Naive thymus-derived CD8-positive, alpha-beta T cell (primary cell): ENCODE measurements at places on chromosomes 6 and 20. TPM values are rescaled to one million over a fixed set of nuclear protein-coding genes. Genes with fewer than 3 reads are reported as not detected.

GSTA2 gene
- total RNA-seq, result not detected

DDX43 gene
- total RNA-seq, result 1.0 TPM

EEF1A1 gene
- 14,776 TPM for total RNA-seq

DNA sequence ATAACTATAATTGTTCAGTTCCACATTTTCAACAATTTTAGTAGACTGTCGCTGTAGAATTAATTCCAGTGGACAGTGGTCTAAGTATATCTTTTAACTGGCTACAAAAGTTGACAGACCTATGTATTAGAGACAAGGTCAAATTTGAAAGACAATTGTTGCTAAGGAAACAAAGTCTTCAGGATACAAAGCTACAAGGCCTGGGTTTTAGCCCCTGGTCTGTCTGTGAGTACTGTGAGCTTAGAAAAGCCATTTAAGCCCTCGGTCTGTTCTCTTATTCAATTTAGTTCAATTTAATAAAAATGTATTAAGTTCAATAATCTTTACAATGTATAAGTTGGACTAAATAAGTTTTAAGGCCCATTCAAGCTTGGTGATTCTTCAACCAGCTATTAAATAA, 352.5 kb downstream of the HDGFL1 start:
- no peak for DNase-seq

DNA sequence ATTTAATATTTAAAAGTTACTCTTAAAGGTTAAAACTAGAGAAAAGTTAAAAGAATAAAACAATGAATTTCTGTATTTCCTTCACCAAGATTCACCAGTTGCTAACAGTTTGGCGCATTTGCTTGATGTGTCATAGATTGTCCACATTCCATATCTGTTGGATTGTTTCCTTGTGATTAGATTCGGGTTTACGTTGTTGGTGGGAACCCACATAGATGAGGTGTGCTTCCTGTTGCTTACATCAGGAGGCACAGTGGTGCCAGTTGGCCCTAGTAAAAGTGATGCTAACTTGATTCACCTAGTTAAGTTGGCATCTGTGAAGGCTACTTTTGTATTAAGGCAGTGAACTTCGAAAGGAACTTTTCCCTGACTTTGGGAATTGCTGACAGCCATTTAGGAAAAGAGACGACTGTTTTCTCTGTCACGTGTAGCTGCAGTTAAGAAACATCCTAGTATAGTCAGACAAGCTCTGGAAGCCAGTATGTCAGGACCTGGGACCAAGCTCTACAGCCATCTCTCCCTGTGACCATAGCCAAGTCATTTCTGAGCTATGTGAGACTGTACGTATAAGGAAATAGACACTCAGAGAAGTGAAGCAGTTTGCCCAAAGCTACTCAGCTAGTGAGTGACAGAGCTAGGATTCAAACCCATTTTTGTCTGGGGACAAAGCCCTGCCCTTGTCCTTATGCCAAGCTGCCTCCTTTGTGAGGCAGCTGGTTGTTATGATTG, 49.0 kb downstream of the PPARD start:
- DNase-seq, result no peak

DNA sequence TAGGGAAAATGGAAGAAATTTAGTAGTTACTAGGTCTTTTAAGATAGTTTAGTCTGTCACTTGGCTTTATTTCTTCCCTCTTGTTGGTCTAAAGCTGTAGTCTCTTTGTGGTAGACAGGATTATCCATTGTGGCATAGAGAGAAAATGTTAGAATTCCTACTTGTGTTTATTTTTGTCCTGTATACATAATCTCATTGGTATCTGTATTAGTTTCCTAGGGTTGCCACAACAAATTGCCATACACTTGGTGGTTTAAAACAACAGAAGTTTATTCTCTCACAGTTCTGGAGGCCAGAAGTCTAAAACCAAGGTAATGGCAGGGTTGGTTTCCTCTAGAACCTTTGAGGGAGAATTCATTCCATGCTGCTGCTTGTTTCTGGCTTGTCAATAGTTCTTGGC, 119.4 kb downstream of the ZFAND3 start:
- no peak for DNase-seq

DNA sequence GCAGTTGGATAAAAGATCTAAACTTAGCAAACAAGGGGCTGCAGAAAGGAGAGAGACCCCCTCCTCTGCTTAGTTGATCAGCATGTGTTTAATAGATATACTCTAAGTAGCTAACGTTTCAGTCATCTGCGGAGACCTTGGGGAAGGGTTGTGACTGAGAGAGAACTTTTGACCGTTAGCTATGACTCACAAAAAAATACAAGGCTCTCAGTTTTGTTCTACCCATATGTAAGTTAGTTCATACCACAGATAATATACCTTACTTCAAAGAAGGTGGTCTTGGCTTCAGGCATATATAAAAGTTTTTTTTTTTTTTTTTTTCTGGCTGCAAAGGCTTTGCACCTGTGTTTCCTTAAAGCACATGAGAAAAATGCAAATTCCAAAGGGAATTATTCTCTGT, 258.9 kb downstream of the GJA1 start:
- no peak for DNase-seq

DNA sequence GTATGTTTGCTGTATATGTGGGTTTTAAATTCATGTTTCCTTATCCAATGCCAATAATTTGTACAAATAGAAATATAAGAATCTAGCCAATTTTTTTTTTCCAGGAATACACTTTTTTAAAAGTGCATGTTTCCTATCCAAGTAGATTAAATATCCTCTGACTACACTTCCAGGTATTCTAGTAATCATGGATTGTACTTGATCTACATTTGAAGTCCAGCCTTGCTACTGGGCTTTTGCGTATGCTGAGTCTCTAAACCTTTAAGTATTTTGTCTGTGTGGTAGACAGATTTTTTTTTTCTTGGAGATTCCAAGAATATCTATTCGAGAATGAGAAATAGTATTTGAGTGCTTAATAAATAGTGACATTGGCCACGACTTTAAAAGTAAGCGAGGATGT, 188.3 kb downstream of the SASH1 start:
- no peak for DNase-seq

- DNase-seq, result no peak
Observed at GRCh38 chr6:35304299-35304698, 6.7 kb downstream of the DEF6 start.
